ENCODE measurements at places on chromosomes 4 and X.

DNA sequence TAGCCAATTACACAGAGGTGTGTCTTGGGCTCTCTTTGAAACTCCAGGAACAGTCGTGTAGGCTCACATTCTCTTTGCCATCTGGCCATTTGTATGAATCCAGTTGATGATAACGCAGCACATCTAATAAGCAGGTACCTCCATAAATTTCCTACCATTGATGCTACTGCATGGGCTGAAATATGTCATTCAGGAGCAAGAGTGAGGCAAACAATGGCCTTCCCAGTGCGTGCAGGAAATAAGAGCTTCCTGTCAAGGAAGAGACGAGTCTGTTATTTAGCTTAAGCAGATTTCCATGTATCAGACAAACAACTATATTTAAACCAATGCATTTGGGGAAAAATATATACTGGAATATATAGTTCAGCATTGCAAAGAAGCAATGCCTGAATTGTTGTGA lies 102.1 kb upstream of the MXRA5 start:
- DNase-seq: no peak
- H3K36me3 ChIP-seq: no peaks in the 10 kb centered on the region
- H3K4me1 ChIP-seq: no peaks in the 10 kb centered on the region
- H3K27ac ChIP-seq: no peak overlapping the region
- no peak overlapping the region for H3K4me3 ChIP-seq
- no peaks in the 10 kb centered on the region for H3K27me3 ChIP-seq

DNA sequence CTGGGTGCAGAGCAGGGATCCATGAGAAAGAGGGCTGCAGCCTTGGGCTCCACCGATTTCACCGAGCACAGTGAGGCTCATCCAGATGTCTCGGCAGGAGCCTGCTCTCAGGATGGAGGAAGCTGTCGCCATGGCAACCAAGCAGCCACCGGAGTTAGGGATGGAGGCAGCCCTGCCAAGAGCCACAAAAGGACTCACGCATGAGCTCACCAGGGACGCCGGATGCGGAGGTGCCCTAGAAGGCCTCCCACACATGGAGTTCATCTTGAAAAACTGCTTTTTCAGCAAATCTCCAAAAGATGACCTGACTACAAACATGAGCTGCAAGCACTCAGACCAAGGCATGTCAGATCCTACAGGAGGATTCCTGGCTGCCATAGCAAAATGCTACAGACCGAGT lies 90.7 kb downstream of the WFS1 start:
- H3K36me3 ChIP-seq: no peaks in the 10 kb centered on the region
- H3K27me3 ChIP-seq: no peaks in the 10 kb centered on the region
- H3K27ac ChIP-seq: no peak overlapping the region
- H3K4me1 ChIP-seq: no peaks in the 10 kb centered on the region
- H3K4me3 ChIP-seq: no peak overlapping the region

GRCh38 chr4:123396307-123397143 lies at the start of gene SPRY1:
SPRY1 (plus strand) TSS chr4:123396795; CDS start chr4:123401592, 4,797 bp downstream.
- no peak within 1 kb of the TSS for H3K27ac ChIP-seq
- H3K36me3 ChIP-seq: no peaks in the 10 kb centered on the region
- H3K27me3 ChIP-seq: peaks cover 59% of the 10 kb centered on the region
- H3K4me1 ChIP-seq: peaks cover 39% of the 10 kb centered on the region
- DNase-seq: peak; percentile 83

GRCh38 chr4:184845367-184846021 lies 19.7 kb upstream of the ACSL1 start:
- no peak overlapping the region for H3K4me3 ChIP-seq
- H3K36me3 ChIP-seq: no peaks in the 10 kb centered on the region
- no peaks in the 10 kb centered on the region for H3K4me1 ChIP-seq

DNA sequence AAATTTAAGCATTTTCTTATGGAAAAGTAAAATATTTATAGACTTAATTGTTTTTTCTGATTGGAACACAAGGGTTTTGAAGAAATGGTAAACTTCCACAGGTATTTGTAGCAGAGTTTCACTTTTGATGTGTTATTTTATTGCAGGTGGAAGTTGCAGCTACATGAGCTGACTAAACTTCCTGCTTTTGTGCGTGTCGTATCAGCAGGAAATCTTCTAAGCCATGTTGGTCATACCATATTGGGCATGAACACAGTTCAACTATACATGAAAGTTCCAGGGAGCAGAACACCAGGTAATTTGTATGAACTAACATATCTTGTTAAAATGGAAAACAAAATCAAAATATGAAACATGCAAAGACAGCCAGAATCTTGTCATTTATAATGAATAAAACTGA lies 117.4 kb downstream of the DIPK2B start:
- peaks cover 37% of the 10 kb centered on the region for H3K36me3 ChIP-seq
- no peak overlapping the region for H3K4me3 ChIP-seq
- DNase-seq: no peak

- no peaks in the 10 kb centered on the region for H3K4me1 ChIP-seq
- no peak overlapping the region for H3K27ac ChIP-seq
- no peaks in the 10 kb centered on the region for H3K27me3 ChIP-seq
These were observed 278.7 kb upstream of the CLNK start for GRCh38 chr4:10963241-10963640.

DNA sequence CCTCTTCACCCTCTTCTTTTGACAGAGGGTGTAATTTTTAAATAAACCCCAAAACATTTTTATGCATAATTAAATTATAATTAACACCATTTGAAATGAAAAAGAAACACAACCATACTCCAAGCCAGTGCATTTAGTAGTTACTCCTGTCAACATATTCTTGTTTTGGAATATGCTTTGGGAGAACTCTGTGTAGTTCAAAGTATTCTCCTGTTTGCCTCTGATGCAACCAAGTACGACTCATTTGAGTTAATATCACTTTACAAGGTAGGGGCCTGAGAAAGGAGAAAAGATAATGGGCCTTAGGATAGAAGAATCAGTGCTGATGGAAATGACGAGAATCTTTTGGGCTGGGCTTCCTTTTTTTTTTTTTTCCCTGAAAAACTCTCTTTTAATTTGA lies 2.7 kb downstream of the PTPN13 start:
- H3K36me3 ChIP-seq: no peaks in the 10 kb centered on the region
- H3K27me3 ChIP-seq: peaks cover 21% of the 10 kb centered on the region
- H3K4me1 ChIP-seq: no peaks in the 10 kb centered on the region
- no peak for DNase-seq
- no peak overlapping the region for H3K27ac ChIP-seq

DNA sequence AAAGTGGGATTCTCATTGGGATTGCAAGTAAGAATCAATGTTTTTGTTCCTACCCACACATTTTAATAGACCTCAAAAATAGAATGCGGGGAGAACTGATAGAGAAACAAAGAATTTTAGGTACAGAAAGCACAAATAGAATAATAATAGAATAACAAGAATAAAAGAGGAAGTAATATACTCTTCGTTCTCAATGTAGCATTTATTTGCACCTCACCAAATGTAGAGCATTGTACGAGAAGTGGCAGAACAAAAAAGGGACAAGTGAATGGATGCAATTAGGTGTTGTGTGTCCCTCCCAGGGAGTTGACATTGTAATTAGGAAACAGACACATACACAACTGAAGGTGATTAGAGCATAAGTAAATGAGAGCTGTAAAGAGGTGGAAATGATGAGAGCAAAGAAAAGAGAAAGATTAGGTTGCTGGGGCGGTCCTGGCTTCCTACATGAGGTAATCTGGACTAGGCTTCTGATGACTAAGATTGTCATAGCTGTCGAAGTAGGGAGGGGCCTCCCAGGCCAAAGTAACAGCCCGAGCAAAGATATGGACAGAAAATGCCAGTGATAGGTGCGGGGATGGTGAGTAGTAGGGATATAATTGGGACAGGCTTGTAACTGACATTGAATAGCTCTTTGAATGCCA lies 10.4 kb downstream of the RAB9A start:
- H3K27ac ChIP-seq: no peak overlapping the region
- no peaks in the 10 kb centered on the region for H3K4me1 ChIP-seq
- no peaks in the 10 kb centered on the region for H3K36me3 ChIP-seq

- no peaks in the 10 kb centered on the region for H3K27me3 ChIP-seq
- no peaks in the 10 kb centered on the region for H3K4me1 ChIP-seq
- no peak overlapping the region for H3K27ac ChIP-seq
- DNase-seq: peak; percentile 40
These were observed 1655.5 kb upstream of the AGA start for GRCh38 chr4:179097741-179098140.

DNA sequence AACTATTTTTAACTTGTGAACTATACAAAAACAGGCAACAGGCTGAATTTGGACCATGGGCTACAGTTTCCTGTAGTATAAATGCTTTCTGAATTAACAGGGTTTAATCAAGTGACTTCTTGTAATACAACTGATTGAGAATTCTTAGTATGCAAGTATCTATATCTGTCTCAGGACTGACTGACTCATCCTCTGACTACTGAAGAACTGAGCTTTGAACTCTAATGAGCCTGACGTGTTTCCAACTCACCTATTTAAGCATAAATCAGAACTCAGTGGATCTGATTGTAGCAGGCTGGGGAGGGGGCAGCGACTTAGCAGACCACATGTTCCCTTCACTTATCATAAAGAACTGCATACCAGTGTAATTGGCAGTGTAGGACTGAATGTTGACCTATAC lies 7.8 kb downstream of the SPATA4 start:
- H3K4me1 ChIP-seq: no peaks in the 10 kb centered on the region
- no peak overlapping the region for H3K27ac ChIP-seq
- H3K4me3 ChIP-seq: no peak overlapping the region

GRCh38 chr4:175536852-175537453 lies 275.1 kb downstream of the GPM6A start:
- H3K27me3 ChIP-seq: no peaks in the 10 kb centered on the region
- DNase-seq: no peak
- H3K36me3 ChIP-seq: no peaks in the 10 kb centered on the region

All from DND-41 (cell line).